ENCODE measurements at places on chromosomes 3 and 15. TPM values are rescaled to one million over a fixed set of nuclear protein-coding genes. Genes with fewer than 3 reads are reported as not detected.

DNA sequence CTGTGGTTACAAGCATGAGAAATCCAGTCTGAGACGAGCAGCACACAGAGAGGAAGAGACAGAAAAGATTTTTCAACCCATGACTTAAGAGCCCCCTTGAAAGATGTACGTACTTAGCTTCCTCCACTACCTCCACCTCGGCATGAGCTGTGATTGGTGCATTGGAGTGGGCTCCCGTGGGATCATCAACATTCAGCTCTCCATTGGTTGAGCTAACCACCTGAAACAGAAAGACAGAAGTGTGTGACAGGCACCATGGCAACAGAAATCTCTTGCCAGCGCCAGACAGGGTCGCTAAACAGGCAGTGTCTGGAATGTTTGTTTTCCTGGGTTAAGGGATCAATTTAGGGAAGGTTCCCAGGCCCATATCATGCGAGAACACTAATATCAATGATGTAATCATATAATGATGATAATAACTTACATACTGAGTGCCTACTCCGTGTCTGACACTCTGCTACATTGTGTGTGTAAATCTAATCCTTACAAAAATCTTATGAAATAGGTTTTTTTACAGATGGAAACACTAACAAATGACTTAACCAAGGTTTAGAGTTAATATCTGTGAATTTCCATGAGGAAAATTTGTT, 17.5 kb upstream of the PPIB start:
- DNase-seq, result no peak

GRCh38 chr3:156425651-156426050, 129.3 kb downstream of the SSR3 start:
- DNase-seq, result no peak

GRCh38 chr3:117063930-117064329, 354.4 kb downstream of the TUSC7 start:
- DNase-seq, result no peak

GRCh38 chr15:71154607-71155200, 39.4 kb downstream of the THSD4 start:
- DNase-seq, result no peak

- DNase-seq, result no peak
Measured at GRCh38 chr3:7982126-7982525, 519.5 kb upstream of the LMCD1 start.

DNA sequence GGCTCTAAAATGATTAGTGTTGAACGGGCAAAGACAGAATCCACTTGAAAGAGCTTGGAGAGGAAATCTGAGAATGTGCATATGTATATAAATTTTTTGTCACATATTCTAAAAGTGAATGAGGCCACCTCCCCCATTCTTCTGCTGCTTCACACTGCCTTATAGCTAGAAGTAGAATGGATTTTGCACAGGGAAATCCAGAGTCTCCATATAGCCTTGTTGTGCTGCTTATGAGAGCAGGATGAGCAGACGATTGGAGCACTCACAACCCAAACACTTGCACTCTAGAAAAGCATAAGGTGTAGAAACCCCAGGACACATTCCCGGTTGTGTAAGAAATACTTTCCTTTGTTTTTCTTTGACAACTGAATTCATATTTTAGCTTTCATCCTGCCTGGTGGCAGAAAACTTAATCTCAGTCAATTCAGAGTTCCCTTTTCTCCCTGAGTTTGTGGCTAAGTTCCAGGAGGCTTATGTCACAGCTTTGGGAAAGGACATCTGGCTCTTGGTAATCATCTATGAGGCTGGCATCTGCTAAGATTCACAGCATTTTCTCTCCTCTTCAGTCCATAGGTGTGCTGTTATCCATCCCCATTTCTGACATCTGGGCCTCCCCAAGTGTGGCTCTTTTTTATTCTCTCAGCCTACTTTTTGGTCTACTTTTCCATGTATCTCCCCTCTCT, 188.4 kb upstream of the PFN2 start:
- no peak for DNase-seq

- no peak for DNase-seq
Measured at GRCh38 chr3:159174715-159175692, 373.1 kb downstream of the MFSD1 start.

The PDHB gene
- 86.1 TPM for polyA plus RNA-seq

DNA sequence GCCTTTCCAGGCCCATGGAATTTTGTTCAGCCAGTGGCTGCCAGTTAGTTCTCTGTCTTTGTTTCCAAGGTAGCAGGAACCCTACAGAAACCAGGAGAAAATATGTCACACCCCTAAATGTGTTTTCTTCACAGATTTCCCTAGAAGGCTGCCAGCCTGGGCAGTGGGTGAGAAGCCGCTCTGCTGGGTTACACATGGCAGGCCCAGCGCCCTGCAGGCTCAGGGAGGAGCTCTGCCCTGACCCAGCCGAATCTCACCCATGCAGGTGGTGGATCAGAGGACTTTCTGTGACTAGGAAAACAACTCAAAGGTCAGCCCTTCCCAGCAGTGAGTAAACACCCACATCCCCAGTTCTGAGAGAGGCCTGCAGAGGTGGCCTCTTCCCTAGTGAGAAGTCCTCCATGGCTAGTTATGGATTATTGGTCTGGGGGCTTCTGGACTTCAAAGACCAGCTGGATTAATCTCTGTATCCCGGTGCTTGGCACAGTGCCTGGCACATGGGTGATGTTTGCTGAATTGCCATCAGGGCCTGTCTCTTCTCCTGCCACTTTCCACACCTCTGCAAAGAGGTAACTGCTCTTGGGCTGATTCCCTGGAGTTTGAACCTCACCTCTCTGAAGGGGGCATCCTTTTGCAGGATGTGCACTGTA, 34.7 kb upstream of the BDH1 start:
- no peak for DNase-seq

DNA sequence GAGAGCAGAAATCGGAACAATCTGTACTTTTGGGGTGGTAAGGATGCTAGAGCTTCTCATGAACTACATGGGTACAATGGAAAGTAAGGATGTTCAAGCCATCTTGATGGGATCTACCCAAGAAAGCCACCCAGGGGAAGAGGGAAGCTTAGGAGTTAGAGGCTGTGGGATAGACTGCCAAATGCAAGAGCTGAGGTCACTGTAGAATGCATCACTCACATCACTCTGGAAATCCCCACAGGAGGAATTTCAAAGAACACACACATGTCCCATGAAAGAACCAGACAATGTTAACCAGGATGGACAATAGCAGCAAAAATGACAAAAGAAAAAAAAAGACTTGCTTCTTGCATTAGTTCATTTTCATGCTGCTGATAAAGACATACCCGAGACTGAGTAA, 32.8 kb upstream of the UBE2E2 start:
- no peak for DNase-seq

The LRRIQ4 gene
- not detected for polyA plus RNA-seq

DNA sequence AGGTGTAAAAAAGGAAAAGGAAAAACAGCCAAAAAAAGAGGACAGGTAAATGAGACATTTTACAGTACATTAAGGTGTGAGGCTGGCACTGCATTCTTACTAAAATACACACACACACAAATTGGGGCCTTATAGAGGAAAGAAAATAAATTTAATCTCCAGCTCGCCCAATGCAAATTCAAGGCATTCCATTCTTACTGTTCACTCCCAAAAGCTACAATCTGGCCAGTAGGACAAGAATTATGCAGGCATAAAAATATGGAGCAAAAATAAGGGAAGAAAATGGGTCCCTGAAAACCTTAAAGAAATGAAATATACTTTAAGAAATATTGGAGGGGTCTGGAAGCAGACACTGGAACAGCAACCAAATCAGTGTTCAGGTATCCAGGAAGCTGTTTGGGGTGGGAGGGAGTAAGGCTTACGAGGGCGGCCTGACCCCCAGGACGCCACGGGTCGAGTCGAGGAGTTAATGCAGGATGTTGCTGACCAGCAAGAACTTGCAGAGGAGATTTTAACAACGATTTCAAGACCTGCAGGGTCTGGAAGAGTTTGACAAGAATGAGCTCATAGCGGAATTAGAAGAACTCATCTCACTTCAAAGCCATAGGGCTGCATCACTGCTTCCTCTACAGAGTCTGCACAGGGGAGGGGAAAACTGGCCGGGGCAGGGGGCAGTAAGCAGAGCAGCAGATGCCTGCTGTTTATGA, 245.5 kb downstream of the TBL1XR1 start:
- DNase-seq, result no peak

- DNase-seq, result no peak
Measured at GRCh38 chr15:101480613-101481380, 8.7 kb downstream of the PCSK6 start.

- DNase-seq, result no peak
Measured at GRCh38 chr3:177658354-177658753, 461.1 kb upstream of the TBL1XR1 start.

The CAMK2N2 gene
- polyA plus RNA-seq, result 0.17 TPM

DNA sequence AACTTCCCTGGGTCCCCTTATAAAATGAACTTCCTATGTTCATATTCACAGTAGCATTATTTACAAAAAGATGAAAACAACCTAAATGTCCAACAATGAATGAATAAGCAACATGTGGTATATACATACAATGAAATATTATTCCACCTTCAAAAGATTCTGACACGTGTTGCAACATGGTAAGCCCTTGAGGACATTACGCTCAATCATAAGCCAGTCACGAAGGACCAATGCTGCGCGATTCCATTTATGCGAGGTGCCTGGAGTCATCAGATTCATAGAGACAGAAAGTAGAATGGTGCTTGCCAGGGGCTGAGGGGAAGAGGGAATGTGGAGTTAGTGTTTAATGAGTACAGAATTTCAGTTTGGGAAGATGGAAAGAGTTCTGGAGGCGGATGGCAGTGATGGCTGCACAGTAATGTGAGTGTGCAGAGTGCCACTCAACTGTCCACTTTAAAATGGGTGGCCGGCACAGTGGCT, 88.8 kb upstream of the ALDH1A3 start:
- no peak for DNase-seq

DNA sequence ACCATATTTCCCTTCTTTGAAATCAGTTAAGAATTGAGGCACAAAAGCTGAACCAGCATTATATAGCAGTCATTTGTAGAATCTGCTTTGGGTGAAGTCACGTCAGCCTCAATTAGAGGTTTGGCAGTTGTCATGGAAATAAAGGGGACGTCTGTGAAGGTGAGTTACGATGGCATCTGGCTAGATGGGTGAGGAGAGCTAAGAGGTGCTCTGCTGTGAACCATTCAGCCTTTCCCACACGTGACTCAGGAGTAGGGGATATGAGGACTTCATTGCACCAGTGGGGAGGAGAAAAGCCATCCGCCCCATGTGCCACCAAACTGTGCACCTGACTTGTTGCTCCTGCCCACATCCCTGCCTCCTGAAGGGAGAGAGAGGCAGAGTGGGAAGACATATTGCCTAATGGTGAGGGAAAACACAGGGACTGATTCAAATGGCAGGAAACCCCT, 2.8 kb upstream of the C15orf40 start:
- no peak for DNase-seq

The ITPKA gene
- 0.59 TPM for polyA plus RNA-seq

GRCh38 chr3:158713094-158713499, 19.2 kb downstream of the RARRES1 start:
- no peak for DNase-seq

DNA sequence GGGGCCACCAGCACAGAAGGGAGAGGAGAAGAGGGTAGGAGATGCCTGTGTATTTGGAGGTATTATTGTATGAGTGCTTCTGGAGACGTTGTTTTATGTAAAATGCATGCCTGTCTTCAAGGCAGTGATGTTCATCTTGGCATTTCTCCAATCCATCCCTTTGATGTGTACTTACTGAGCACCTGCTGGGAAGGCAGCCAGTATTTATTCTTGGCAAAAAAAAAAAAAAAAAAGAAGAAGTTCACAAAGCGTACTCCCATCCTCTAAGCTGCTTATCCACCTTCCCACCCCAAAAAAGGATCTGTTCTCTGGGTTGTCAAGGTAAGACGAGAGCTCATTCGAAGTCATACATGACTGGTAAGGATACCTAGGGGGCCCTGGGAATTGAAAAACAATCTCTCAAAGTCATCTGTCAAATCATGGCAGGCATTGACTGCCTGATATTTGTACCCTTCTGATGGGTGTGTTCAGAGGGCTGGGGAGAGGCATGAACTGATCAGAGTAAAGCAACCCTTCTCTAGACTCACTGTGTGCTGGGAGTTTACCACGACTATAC, 30.0 kb upstream of the SLC6A1 start:
- no peak for DNase-seq

The EAF2 gene
- 0.40 TPM for polyA plus RNA-seq

DNA sequence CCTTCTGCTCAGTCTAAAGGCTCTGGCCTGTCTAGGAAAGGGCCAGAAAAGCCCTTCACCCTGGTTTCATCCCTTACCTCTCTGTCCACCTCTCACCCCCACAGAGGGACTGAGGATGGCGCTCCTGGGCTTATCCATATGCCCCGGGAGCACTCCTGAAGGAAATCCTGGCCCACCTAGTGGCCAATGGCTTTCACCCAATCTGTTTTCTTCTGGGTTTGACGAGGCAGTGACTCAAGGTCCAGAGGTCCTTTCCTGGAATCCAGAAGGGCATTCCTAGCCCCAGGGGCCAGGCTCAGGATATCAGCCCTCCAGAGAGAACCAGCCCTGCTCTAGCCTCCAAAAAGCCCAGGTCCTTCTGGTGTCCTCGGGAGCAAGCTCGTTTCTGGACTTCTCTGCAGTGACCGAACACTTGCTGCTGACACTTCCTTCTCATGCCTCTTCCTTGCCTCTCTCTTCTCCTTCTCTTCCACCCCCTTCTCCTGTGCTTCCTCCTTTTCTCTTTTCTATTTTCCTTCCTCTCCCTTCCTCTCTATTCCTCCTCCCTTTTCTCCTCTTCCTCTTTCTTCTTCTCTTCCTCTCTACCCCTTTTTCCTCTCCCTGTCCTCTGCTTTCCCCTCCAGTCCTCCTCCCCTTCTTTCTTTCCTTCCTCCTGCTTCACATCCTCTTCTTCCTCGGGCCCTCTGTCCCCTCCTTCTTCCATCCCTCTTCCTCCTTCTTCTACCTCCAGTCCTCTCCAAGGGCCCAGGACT, 59.6 kb downstream of the RHCG start:
- no peak for DNase-seq

DNA sequence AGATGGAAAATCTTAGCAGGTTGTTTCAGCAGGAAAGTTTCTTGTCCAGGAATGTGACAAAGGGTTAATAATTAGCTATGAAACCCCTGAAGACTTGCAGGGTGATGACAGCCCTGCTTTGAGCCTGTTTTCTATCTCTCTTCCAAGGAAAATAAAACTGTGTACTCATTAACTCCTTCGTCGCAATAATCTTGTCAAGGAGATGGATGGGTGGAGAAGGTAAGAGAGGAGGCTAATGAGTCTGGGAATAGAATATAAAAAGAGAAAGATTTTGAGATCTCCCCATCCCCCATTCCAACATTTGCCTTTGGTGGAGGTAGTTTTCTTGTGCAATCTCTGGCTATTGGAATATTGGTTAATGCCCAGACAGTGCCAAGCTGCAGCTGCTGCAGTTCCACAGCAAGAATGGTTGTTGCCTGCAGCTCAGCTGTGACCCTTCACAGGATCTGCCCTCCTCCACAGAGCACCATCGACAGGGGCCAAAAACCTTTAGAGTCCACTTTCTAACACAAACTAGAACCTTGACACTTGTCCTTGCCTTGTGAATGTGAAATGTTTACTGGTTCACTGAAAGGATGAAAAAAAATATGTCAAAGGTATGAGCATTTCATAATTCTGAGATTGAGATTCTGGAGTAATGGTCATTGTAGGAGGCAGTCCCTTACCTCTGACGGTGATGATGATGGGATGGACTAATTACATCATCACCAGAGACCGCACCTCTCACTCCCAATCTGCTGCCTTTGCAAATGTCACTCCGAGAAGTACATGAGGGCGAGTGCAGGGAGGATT, 4.2 kb upstream of the LRIG1 start:
- no peak for DNase-seq

The FETUB gene
- polyA plus RNA-seq, result not detected

The TMEM115 gene
- polyA plus RNA-seq, result 47.0 TPM

Data from BJ (cell line).